Non-pigmented ciliary epithelial cell (primary cell): ENCODE measurements at places on chromosomes 12 and 14.

DNA sequence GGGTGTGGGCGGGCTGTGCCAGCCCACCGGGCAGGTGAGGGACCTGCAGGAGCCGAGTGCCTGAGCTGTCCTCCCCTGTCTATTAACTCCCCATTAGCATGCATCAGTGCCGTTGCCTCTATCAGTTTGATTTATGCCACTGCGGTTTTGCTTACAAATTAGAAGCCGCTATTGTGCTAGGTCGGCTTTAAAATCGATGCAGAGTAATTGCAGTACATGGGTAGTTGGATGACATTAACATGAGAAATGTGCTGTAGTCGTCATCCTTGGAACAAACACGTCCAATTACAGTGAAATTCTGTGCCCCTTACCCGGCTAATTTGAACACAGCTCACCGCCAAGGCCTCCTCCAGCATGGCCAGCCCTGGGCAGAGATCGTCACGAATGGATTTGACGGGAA is 145.8 kb downstream of the TSPAN9 start:
- no peak for DNase-seq

DNA sequence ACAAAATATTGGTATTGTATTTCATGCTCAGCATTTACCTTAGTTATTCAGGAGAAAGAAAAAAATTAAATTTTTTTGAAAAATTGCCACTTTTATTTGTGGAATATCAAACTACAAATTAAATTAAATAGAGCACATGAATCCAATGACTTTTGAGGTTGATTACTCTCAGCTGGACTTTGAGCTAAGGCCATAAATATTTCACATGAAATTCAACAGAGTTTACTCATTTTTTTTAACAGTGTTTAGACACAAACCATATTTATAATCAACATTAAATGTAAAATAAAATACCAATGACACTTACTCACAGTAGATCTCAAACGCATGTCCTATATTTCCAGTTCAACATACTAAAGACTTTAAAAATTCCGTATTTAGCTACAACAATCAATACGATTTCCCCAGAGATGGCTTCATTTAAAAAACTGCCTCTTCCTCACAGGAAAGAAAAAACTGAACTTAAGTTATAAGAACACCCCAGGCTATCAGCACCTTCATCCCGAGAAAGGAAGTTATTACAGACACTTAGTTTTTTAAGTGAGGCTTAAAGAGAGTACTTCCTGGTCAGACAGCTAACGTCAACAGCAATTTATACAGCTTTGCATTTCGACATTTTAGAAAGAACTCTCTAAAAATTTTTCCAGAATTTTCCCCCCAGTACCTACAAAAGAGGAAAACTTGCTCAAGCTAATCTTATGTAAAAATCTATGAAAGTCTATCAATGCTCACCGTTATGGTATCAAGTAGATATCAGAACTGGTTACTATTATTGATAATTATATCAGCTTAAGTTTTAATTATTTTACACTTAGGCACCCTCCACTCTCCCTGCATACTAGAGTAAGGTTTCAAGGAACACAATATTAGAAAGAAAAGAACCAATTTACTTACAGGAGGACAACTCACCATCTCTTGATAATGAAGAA is 13.8 kb downstream of the TAOK3 start:
- no peak for DNase-seq

DNA sequence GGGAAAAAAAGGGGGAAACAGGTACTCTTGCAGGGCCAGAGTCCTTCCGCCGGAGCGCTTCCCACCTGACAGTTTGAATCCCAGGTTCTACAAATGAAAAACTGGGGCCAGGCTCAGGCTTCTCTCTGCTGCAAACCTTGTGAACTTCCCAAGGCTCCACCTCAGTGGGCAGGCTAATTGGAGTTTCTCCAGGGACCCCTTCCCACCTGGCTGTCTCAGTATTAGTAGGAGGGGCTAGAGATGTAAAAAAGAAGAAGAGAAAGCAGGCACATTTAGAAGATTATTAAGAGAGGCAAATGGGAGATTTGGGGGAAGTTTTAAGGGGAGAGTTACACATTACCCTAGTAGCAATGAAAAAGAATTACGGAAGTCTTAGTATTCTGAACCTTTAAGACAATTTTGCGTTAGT is 20.0 kb upstream of the CLEC2D start:
- no peak for DNase-seq

- DNase-seq, result no peak
Observed at GRCh38 chr12:4648104-4648500, 749 bp downstream of the AKAP3 start.

DNA sequence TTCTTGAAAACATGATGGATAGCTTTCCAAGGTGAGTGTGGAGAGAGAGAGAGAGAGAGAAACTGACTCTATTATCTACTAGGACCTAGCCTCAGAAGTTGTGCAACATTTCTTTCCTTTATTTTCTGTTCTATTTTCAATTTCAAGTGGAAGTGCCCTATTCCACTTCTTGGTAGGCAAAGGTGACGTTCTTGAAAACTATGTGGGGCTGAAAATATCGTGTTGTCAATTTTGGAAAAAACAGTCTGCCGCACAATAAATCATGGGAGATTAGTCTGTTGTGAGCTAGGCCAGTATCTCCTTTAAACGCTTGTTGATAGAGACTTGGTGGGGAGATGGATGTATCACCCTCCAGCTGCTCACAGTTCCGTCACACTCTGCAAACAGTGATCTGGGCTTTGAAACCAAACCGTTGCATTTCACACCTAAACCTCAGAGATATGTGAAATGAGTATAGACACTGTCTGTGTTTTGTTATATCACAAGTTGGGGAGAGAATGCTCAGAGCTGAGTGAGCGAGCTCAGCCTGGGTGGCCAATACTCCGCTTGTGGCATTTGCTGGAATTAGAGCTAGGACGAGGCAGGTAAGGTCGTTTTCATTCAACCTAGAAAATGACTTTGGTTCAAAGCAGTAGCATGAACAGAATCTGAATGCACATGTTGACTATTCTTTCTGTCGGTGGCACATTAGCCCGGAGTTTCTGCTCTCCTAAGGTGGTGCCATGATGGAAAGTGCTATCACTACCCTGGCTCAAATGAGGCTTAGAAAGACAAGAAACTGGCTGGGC is 75.1 kb upstream of the ST8SIA1 start:
- DNase-seq, result no peak

GRCh38 chr14:60565211-60565610 is 56.3 kb downstream of the SIX6 start:
- peak; percentile 42 for DNase-seq

DNA sequence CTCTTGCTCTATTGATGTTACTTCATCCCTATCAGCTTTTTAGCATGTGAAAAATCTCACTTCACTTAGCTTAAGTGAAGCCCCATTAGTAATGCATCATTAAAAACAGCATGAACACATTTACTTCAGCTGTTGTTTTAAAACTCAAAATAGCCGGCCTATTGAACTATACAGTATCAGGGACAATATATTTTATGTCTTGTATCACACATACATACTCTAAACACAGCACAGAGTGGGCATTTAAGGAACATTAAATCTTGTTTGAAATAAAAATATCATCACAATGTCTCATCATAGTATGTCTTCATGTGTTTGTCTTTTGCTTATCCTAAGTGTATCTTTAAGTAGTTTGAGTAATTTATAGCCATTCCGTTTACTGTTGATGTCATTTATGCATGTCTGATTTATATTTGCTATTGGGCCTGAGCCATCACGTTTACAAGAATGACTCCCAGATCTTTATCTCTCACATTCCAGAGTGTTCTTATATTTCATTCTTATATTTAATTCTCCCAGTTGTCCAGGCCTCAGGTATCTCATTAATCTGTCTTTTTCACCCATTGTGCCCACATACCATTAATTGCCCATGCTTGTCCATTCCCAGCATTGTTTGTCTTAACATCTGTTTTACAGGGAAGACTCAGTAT is 57.5 kb downstream of the ARHGAP5 start:
- DNase-seq, result no peak

DNA sequence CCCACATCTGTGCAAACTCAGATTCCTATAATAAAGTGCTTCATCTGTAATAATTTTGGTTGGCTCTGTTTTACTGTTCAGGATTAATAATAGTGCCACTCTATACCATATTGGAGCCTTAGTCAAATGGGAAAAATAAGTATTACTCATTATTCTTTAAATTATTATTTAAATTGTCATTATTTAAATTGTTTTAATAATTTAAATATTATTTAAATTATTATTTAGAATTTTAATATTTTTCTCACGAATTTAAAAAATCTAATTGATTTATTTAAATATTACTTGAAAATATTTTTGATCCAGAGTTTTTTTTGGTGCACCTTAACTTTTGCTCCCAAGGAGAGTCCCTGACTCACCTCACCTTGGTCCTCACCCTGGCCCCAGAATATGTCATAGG is 245.7 kb upstream of the MDGA2 start:
- DNase-seq, result no peak

DNA sequence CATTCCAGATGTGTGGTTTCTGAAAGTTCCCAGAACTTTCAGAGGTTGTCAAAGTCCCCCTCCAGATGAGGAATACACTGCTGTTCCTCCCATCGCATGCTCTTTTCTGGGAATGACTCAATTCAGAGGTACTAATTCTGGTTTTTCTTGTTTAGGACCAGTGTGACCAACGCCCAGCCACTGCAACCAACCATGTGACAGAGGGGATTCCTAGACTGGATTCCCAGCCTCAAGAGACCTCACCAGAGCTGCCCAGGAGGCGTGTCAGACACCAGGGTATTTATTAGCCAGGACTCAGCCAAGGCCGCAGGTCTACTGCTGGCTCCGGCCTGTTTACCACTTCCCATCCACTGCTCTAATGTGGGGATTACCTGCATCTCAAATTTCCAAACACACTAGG is 24.2 kb downstream of the TRAFD1 start:
- no peak for DNase-seq

GRCh38 chr12:88273875-88274274 is 131.8 kb downstream of the TMTC3 start:
- no peak for DNase-seq

DNA sequence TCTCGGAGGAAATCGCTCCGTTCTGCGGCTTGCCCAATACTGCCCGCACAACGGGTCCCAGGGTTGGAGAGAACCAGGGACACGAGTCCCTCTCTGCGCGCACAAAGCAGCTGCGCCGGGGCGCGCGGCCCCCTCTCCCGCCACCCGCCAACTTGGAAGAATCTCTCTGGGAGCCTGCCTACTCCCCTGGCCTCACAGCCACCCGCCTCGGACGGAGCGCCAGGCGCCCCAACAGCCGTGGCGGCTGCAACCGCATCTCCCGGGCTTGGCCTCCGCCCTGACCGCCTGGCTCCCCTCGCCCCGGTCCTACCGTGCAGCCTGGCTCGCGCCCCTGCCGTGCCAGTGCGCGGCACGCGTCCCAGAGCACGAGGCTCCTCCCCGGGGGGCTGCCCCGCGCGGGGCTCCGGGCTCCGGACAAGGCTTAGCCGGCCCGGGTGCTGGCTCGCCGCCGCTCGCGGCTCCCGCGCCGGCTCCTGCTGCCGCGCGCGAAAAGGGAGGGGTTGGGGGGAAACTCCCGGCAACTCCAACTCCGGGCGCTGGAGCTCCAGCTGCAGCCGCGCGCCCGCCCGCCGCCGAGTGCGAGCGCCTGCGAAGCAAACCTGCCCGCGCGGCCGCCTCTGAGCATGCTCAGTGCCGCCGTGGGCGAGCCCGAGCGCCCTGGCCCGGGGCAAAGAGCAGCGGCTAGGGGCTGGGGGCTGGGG is at the start of gene STXBP6:
Gene STXBP6, minus strand, starts transcription at position 580 of the 701 bp plus-strand sequence. CDS start 75,329 bp downstream, outside the sequence.
- DNase-seq, result no peak

- no peak for DNase-seq
Observed at GRCh38 chr14:58557242-58557641, 80.5 kb upstream of the DACT1 start.

GRCh38 chr12:54213079-54213478 is 24.3 kb upstream of the SMUG1 start:
- no peak for DNase-seq

- no peak for DNase-seq
Observed at GRCh38 chr14:35286003-35286600, 6.1 kb upstream of the PSMA6 start.

- DNase-seq, result no peak
Observed at GRCh38 chr12:12481631-12482030, 81.0 kb downstream of the DUSP16 start.

- DNase-seq, result no peak
Observed at GRCh38 chr14:33420051-33420627, 481.5 kb downstream of the NPAS3 start.

- DNase-seq, result no peak
Observed at GRCh38 chr12:89051065-89051677, 301.1 kb downstream of the DUSP6 start.

DNA sequence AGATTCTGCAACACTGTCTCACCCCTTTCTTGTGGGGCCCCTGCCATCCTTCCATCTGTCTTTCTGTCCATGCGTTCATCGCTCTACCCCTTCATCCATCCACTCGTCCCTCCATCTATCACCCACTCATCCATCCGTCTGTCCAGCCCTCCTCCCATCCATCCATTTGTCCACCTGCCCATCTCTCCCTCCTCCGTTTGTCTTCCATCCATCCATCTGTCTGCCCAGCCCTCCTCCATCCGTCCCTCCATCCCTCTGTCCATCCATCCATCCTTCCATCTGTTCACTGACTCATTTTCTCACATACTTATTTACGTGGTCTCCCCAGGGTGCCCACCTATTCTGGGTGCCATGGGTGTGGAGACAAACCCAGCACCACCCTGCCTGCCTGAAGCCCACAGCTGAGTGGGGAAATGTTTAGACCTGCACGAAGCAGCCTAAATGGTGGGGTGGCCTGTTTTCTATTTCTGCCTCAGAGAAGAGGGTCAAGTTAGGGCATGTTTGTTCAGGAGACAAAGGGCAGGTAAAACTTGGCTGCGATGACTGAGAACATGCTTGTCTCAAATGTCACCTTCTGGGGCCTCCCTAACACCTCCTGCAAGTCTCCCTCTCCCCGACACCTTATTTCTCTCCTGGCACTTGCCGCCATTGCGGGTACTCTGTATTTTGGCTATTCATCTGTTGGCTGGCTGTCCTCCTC is 2.8 kb upstream of the SLC25A47 start:
- no peak for DNase-seq

- DNase-seq, result no peak
Observed at GRCh38 chr14:24279301-24280186, 8.1 kb upstream of the RABGGTA start.

- DNase-seq, result no peak
Observed at GRCh38 chr14:58871573-58871972, 233.8 kb downstream of the DACT1 start.

GRCh38 chr14:50667996-50668825 is at the start of gene SAV1:
SAV1 (minus strand) TSS chr14:50668306; CDS start chr14:50667967, 339 bp downstream.
- no peak for DNase-seq

- DNase-seq, result no peak
Observed at GRCh38 chr12:104055686-104056388, 5.8 kb upstream of the GLT8D2 start.

GRCh38 chr12:76020731-76021672 is 10.6 kb downstream of the PHLDA1 start:
- peak; percentile 97 for DNase-seq

GRCh38 chr12:68121143-68121542 is 38.4 kb downstream of the IFNG start:
- no peak for DNase-seq

- DNase-seq, result peak; percentile 95
Observed at GRCh38 chr12:123126294-123127181, 24.4 kb downstream of the PITPNM2 start.

GRCh38 chr14:75401361-75401760 is 26.5 kb upstream of the JDP2 start:
- DNase-seq, result peak; percentile 6

GRCh38 chr12:92899386-92900001 is 29.6 kb downstream of the EEA1 start:
- DNase-seq, result peak; percentile 95
